ENCODE measurements at places on chromosomes 5 and 9.

GRCh38 chr5:93899026-93899600, 157.7 kb upstream of the POU5F2 start:
- DNase-seq: no peak

GRCh38 chr5:74342948-74343682, 297.4 kb downstream of the ENC1 start:
- DNase-seq: no peak

DNA sequence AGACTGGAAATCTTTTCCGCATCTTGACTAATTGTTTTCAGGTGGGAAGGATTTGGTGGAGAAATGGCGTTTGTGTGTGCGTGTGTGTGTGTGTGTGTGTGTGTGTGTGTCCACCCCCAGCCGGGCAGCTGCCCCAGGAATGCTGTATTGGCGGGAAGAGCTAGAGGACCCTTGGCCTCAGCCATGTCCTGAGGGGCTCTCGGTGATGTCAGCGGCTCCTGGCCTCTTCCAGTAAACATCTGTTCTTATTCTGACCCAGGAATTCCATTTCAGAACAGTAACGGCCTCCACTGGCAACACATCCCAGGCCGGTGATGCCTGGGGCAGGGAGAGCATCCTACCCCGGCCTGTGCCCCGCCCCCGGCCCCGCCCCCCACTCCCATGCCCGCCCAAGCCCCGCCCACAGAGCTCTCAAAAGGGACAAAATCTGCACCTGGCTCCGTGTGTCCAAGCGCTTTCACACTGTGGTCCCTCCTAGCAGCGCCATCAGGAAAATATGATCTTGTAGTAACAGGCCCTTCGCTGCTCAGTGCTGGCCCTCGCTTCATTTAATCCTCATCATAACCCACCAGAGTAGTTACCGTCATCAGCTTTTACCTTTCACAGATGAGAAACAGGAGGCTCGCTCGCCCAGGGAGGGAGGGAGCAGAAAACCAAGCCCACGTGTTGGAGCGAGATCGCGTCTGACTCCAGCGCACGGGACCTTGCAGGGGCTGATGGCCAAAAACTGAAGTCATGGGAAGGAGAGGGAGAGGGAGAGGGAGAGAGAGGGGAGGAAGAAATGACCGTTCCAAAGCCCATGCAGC, 18.9 kb downstream of the ADAMTS2 start:
- no peak for DNase-seq

DNA sequence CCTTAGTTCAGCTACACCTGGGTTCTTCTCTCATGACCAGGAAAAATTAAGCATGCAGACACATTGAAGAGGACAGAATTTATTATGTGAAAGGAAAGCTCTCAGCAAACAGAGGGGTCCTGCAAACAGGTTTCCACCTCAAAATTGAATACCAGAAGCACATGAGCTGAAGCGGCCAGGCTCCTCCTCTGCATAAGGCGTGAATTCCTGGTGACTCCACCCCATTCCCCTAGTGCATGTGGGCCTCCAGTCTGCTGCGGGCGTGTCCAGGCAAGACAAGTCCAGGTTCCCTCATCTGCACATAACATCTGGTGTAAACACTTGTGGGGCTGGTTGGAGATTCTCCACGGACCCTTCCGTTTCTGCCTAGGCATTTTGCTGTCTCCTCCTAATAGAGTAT, 1156.4 kb downstream of the FOXD4L5 start:
- DNase-seq: no peak

DNA sequence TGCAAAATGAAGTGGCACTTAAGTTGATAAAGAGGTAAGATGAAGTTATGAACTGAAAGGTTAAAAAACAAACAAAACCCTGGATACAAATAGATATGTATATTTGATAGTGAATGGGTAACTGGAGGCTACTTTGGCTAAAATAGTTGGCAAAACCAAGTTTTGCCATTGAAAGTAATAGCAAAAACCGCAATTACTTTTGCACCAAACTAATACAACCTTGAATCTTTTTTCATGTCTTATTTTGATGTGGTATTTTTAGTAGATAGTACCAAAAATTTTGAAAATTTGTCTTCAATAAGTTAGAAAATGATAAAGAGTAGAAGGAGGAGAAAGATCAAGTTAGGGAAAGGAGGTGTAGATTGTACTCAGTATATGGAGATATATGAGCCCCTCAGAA, 47.9 kb upstream of the PLCXD3 start:
- DNase-seq: no peak

DNA sequence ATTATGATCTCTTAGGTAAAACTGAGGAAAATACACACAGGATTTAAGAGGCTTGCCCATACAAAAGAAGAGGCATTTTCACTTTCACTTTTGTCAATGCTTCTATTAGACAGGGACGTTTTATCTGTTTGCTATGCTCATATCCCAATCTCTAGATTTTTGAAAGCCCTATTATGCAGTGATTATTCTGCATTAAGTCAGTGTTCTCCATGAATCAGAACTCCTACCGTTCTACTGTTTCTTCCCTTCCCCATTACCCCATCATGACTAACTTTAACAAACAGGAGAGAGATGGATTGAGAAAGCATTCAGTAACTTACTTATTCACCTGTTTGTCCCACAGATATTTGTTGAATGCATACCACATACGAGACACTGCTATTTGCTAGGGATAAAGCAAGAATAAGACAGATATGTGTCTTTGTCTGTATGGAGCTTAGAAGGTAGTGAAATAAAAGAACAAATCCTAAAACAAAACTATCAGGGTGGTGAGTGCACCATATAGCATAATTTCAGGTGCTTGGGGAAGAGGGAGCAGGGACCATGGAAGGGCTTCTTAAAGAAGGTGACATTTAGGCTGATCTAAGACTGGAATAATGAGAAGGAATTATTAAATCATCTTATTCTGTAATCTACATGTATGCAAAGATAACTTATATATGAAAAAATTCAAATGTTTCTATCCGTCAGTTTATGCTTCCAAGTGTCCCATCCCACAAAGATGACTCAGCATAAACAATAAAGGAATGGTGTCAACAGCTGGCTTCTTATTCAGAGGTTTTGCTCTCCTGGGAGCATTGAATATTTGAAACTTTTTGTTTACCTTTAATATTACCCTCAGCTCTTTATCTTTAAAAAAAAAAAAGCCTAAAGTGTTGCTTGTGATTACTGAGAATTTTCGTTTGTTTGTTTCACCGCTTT, 328.1 kb downstream of the HINT1 start:
- DNase-seq: no peak

DNA sequence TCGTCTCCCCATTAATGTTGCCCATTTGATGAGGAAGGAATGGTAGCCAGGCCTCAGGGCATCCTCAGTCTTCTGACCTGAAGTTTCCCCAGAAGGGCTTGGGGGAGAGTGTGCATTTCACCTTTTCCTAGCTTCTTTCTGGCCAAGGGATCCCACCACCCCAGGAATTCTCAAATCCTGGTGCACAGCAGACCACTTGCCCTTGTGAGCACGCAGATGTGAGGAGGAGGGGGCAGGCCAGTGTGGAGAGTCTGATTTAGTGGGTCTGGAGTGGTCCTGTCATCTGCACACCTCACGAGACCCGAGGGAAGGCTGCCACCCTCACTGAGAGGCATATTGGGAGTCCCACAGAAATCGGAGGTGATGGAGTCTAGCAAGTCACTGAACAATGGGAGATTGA, 64.3 kb downstream of the CXXC5 start:
- DNase-seq: no peak

DNA sequence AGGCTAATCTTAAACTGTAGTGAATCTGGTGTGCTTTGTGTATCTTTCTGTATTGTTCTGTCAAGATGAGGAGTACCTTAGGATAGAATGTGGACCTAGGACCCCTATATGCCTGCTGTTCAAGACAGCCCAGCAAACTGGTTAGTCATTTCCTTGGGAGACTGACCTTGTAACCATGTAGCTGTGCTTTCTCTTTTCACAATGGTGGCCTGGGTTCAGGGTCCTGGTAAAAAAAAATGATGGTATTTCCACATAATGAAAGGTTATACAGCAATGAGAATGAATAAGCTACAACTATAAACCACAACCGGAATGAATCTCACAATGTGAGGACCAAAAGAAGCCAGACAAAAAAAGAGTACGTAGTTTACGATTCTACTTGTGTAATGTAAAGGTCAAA, 36.4 kb upstream of the F2RL1 start:
- no peak for DNase-seq

DNA sequence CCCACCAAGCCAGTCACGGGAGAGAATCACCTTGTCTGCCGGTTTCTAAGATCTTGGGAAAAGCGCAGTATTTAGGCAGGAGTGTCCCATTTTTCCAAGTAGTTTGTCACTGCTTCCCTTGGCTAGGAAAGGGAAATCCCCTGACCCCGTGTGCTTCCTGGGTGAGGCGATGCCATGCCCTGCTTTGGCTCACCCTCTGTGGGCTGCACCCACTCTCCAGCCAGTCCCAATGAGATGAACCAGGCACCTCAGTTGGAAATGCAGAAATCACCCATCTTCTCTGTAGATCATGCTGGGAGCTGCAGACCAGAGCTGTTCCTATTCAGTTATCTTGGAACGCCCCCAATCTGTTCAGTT, 116.9 kb downstream of the RAB3C start:
- no peak for DNase-seq

GRCh38 chr5:42614509-42614908, 142.1 kb upstream of the CCDC152 start:
- no peak for DNase-seq

GRCh38 chr5:168995024-168995423, 305.9 kb downstream of the SLIT3 start:
- DNase-seq: no peak

DNA sequence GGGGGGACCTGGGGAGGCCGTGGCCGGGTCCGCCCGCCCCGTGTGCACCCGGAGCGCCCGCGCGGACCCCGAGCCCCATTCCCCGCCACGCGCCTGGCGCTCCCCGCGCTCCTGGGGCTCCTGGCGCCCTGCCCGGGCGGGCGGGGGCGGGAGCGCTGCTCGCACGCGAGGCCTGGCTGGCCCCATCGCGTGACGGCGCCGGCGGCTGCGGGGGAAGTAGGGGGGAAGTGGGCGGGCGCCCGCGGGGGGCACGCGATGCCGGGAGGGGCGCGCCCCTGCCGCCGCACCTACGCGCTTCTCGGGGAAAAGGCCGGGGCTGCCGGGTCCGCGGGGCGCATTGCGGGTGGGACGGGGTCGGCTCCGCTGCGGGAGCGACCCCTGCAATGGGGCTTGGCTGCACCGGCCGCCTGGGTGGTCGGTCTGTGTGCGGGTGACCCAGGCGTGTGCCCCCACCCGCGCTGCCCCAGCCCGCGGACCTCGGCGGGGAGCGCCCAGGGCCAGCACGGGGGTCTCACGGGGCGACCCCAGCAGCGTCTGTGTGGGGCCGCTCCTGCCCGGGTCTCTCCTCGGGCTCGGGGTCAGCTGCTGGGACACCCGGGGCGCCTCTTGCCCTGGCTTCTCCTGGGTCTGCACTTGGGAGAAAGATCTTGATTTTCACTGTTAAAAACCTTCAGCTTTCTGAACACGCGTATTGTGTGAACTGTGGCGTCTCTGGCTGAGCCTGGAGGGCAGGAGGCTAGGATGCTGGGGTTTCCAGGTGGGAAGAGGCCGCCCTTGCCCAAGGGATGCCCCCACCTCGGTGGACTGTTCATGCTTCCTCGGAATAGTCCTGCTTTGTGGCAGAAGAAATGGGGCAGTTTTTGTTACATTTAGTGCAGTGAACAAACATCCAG, 52.4 kb downstream of the AHRR start:
- no peak for DNase-seq

GRCh38 chr5:179054036-179054785, 6.0 kb upstream of the ZNF354C start:
- no peak for DNase-seq

- DNase-seq: no peak
Observed at GRCh38 chr5:116861666-116862065, 287.0 kb upstream of the SEMA6A start.

- peak; percentile 19 for DNase-seq
Observed at GRCh38 chr5:61673007-61673735, 341.1 kb downstream of the ZSWIM6 start.

- no peak for DNase-seq
Observed at GRCh38 chr9:137266162-137266527, 11.0 kb downstream of the NELFB start.

- DNase-seq: no peak
Observed at GRCh38 chr5:14557791-14558415, 23.7 kb upstream of the OTULINL start.

GRCh38 chr5:76757049-76757448, 41.1 kb downstream of the F2R start:
- DNase-seq: no peak

DNA sequence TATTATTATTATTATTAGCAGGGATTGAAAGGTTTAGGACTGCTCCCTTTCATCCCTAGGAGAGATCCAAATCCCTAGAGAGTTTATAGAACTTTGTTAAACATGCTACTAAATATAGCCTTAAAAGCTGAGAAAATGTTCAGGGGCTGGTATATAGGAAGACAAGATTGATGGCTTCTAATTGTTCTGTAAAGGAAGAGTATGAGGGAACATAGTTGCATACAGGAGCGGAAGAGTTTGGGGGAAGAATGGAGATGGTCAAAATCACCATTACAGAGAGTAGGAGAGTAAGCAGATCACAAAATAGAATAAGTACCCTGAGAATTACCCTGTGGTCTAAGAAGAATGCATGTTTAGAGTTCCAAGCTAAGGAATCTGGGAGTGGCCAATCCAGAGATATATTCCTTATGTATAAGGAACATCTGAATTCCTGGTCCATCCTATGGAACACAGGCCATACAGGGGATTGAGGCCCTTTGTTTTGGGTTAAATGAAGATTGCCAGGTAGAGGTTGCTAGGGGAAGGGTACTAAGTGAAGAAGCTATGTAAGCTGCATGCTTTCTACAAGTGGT, 158.0 kb upstream of the APC start:
- no peak for DNase-seq

- no peak for DNase-seq
Observed at GRCh38 chr9:33220681-33221567, 19.0 kb upstream of the SPINK4 start.
